Natural killer cell treated with Interleukin-12 subunit alpha and Interleukin-12 subunit beta and Interleukin-15 and Interleukin-18, amount 100 ng/mL, for 72 hours (primary cell): ENCODE measurements at places on chromosomes 6 and 20. TPM values are rescaled to one million over a fixed set of nuclear protein-coding genes. Genes with fewer than 3 reads are reported as not detected.

The HEY2 gene
- 0.10 TPM for total RNA-seq

The PRRT1 gene
- total RNA-seq: 0.33 TPM

GRCh38 chr20:46979603-46980241 is 85.1 kb downstream of the EYA2 start:
- no peak for DNase-seq

DNA sequence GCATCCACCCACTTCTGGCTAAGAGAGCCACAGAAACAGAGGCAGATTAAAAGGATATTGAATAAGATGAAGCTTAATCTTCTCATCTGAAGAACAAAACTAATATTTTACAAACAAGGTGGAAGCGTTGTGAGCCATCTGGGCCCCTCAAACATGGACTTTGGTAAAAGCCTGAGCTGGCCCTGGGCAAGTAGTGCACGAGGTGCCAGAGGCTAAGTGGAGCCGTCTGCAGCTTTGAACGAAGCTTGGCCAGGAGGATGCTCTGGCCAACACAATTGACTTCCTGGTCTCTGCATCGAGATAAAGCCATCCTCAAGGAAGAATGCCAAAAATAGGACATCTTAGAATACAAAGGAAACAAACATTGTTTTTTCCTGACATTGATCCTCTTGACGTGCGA is 53.2 kb upstream of the PLEKHG1 start:
- DNase-seq: no peak

DNA sequence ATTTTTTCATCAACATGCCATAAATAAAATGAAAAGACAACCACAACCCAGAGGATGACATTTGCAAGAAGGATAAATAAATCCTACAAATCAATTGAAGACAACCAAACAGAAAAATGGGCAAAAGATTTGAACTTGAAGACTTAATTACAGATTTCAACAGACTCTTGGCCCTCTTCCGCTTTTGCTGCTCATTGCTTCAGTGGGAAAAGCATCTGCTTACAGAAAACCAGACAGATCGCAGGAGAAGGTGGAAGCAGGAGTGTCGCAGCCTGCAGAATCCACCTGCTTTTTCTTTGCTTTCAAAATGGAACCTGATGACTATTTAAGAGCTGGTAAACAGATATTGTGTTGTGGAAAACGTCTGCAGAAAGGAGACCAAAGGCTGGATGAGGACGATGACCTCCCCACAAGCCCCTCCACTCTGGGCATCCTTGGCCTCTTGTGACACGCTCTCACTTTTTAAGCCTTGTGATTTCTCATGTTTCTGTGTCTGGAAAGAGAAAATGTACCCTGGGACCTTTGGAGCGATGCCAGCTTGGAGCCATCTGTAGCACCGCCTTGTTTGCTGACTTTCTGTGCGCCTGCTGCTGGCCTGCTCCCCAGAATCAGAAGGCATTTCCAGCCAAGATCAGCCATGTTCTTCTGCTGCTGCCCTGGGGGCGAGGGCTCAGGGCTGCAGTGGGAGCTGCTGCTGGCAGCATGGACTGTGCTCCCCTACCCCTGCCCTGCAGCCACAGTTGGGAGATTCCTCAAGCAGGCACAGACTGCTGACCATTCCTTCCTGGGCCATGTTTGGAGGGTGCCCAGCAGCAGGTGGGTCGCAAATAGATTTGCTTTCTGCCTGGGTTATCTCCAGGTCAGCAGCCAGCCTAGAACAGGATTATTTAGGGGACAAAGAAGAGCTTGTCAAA is 3.6 kb upstream of the CSTL1 start:
- no peak for DNase-seq

- DNase-seq: no peak
These were observed 123.4 kb downstream of the LY86 start for GRCh38 chr6:6711832-6712448.

- no peak for DNase-seq
These were observed 18.4 kb downstream of the NT5E start for GRCh38 chr6:85468326-85468725.

The FAM209B gene
- 1.5 TPM for total RNA-seq

The PNLDC1 gene
- 1.1 TPM for total RNA-seq

- no peak for DNase-seq
These were observed 1.4 kb downstream of the PLCB4 start for GRCh38 chr20:9070304-9070703.

DNA sequence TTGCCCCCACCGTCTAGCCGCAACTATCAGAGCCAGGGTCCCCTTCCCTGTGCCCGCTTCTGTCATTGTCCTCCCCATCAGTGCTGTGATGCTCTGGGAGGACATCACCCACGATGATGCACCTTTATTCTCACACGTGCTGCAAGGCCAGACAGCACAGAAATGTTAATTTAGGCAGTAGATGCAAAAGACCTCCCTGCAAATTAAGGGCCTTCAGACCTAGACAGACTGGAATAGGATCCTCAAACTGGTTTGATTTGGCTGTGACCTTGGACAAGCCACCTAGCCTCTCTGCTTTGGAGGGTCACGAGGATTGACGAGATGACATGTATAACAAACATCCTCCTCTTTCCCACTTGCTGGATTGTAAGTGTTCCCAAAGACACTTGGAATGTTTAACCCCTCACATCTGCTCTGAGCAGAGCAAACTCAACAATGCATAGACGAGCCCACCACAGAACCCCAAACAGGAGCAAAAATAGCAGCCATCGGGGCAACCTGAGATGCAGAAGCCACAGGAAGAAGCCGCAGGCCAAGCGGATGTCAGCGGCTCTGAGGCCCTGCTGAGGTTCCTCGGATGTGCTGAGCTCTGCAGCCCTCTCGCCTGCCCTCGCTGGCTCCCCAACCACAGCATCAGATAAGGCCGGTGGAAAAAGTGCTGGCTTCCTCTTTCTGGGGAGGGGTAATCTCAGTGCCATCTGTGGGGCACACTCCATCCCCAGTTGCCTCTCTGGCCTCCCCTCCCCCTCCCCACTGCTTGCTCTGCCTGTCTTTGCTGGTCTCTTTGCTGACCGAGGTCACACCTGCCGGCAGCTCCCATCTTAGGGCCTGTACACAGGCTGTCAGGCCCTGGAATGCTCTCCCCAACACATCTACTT is 35.3 kb downstream of the TOX2 start:
- peak; percentile 82 for DNase-seq

GRCh38 chr6:40135491-40136072 is 201.3 kb upstream of the MOCS1 start:
- DNase-seq: no peak

The SNAP91 gene
- total RNA-seq: not detected

DNA sequence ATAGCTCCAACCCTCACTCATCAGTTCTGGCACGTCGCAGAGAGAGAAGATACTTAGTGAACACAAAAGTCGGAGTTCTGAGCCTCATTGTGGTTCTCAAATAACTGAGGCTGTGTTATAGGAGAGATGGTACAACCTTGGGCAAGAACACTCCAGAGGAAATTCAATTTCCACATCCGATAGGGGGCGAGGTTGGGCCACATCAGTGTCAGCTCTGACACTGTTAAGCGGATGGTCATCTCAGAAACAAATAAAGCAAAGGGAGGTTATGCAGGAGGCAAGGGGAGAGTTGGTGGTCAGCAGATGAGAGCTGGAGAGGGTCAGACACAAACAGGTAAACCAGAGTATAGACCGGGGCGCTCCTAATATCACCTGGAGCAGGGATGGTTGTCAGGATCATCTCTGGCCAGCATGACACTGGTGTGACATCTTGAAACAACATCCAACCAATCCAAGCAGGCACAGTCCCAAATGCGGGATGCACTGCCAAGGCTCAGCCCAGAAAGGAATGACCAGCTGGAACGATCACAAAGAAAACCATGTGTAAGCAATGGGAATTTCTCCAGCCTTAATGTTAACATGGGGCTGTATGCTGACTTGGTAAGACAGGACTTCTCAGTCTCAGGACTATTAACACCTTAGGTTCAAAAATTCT is 331.8 kb downstream of the HACE1 start:
- no peak for DNase-seq

DNA sequence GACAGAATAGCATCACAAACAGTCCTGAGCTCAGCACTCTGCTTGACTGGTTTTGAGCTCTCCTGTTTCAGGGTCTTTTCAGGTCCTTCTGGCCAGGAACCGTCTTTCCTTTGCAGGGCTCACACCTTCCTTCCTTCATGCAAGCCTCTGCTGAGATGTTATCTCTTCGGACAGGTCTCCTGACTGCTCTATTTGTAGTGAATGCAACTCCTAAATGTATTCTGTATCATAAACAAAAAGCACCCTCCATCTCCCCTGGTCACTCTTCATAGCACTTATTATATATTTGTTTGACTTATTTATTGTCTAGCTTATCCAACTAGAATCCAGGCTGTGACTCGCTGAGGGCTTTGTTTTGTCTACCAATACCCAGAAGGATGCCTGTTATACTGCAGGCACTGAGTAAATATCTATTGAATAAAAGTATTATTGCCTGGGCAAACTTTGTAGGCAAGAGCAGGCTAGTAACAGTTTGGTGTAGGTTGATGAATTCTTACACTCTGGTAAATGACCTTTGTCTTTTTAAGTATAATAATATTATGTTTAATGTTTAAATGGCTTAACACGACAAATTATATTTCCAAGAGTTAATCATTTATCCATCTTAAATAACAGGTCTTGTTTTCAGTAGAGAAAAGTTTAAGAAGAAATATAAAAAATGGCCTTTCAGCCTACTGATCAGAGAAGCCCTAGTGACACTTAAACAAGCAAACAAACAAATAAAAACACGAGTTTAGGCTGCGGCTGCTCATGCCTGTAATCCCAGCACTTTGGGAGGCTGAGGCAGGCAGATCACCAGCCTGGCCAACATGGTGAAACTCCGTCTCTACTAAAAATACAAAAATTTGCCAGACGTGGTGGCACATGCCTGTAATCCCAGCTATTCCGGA is 199.7 kb downstream of the BCAS1 start:
- DNase-seq: no peak

DNA sequence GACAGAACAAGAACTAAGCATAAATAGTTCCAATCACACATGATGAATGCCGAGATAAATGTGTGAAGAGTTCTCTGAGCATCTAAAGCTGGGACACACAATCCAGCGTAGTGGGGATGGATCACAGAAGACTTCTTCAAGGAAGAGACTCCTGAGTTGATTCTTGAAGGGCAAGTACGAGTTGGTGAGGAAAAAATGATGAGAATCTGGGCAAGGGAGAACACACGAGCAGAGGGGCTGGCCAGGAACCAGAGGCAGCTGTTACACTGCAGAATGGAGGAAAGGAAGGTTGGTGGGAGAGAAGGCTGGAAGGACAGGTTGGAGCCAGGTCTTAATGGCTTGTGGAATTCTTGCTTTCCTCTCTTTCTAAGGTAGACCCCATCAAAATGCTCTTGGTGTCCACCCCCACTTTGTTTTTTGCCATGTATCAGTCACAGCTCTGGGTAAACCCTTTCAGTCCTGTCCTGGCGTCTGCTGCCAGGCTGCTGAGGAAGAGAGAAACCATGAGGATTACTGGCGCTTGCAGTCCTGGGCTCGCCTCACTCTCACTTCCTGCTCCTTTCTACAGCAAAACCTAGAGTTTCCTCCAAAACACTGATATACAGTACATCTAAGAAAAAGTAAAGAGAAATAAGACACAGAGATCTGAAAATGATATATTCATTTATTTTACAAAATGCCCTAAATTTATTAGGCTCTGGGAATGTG is 127.6 kb upstream of the FAM184A start:
- no peak for DNase-seq

The ADAM33 gene
- total RNA-seq: not detected

- no peak for DNase-seq
These were observed 82.7 kb downstream of the PSMG4 start for GRCh38 chr6:3341467-3341866.

GRCh38 chr20:5971203-5971602 is 20.8 kb downstream of the MCM8 start:
- DNase-seq: no peak

The CD24 gene
- total RNA-seq: 1.2 TPM

The MRPL14 gene
- total RNA-seq: 36.5 TPM
